Activated T-cell treated with anti-CD3 and anti-CD28 coated beads for 48 hours (primary cell): ENCODE measurements at places on chromosomes 4 and X.

- DNase-seq = no peak
Observed at GRCh38 chr4:17120761-17121160, 222.3 kb upstream of the LDB2 start.

GRCh38 chr4:66820681-66821080 is 724.6 kb downstream of the CENPC start:
- DNase-seq = no peak

GRCh38 chr4:165355900-165356300 is 22.9 kb upstream of the CPE start:
- no peak for DNase-seq

DNA sequence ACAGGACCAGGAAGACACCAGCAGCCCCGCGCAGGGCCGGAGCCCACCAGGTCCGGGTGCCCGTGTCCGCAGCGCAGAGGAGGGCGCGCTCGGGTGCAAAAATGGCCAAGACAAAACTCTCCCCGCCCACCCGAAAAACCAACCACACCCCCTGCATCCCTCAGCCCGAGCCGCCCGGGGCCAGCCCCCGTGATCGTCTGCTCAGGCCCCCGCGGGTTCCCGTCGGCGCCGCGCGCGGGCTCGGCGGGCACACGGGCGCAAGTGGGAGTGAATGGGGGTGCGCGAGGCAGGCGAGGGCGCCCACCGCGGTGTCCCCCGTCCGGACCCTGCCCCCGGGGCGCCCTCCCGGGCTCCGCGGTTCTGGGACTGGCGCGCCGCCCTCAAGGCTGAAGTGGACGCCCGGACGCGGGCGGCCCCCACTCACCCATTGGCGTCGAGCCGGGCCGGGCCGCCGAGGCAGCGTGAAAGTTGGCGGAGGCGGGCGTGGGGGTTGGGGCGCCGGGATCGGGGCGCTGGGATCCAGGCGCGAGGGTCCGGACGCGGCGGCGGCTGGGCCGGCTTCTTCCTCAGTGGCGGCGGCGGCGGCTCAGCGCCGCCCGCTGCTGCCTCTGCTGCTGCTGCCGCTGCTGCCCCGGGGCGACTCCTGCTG is 393 bp downstream of the SH3KBP1 start:
- DNase-seq = no peak

GRCh38 chr4:8157944-8158709 is 486 bp downstream of the ABLIM2 start:
- no peak for DNase-seq

- DNase-seq = no peak
Observed at GRCh38 chr4:3644849-3645627, 112.8 kb upstream of the LRPAP1 start.

- no peak for DNase-seq
Observed at GRCh38 chr4:130542953-130543352, 1447.0 kb downstream of the C4orf33 start.

DNA sequence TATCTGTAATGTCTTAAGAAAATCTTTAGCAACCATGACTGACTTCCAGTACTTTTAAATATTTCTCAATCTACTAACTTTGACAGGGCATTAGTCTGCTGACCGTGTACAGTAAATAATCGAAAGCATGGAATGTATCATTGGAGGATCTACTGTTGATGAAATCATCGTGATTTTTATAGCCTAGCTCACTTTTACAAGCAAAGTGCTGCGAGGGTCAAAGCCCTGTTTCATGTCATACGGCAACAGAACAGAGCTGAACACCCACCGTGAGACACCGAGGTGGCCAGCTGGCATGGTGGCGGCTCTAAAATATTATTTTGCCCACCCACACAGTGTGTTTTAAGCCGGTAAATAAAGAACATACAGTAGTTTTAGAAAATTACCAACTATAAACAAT is 679.3 kb downstream of the FAT4 start:
- DNase-seq = no peak

- peak; percentile 45 for DNase-seq
Observed at GRCh38 chr4:110197529-110198042, 829 bp downstream of the ELOVL6 start.

GRCh38 chrX:102138064-102138463 is 4.2 kb downstream of the TCEAL6 start:
- no peak for DNase-seq

DNA sequence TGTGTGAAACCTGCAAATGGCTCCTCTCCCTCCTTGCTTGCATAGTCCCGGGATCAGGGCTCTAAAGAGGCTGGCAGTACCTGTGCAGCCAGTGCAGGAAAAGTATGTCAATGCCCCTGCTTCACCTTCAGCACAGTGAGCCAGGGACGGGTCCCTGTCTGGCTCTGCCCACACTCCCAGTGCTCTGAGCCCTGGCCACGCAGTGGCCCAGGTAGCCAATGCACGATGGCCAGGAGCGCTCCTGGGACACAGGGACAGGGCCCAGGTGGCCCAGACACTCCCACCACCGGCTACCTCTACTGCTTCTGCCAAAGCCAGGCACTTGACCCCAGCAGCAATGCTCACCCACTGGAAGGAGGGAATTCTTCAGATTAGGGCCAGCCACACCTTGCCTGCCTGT is 68.0 kb upstream of the MAGEA10 start:
- no peak for DNase-seq

DNA sequence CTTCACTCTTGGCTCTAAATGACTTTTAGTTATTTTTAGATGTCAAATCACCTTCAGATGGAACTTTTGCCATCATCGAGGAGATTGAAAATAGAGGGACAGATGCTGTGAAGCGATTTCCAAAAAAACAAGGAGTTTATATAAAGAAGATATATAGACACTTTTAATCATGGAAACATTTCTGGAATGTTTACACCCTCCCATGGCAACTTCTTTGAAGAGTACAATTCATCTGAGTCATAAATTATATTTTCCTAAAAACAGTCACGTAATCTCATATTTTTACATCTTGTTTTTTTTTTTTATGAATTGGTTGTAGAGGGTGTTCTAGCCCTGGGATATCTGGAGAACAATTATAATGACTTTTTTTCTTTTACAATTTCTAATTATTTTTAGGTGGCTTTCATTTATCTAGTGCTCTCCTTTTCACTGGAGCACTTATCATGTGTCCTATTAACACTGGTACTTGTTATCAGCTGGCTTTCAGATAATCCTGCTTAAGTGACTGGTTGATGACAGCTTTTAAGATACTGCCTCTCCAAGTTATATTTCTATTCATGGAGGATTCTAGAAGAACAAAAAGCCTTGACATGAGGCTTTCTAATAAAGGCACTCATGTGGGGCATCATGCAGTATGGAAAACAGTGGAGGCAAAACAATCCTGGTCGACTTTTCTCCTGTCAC is 24.9 kb downstream of the PCDH7 start:
- no peak for DNase-seq

DNA sequence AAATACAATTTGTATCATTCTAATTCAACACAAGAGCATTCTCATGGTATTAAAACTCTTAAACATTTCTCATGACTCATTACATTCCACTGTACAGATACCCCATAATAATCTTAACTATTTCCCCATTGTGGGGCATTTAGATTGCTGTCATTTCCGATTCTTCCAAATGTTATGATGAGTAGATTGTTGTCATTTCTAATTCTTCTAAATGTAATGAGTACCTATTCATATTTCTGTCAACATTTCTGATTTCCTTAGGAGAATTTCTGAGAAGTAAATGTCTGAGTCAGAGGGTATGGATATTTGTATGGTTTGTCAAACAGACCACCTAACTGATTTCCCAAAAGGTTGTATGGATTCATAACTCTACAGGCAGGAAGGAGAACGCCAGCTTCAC is 8.3 kb downstream of the S100G start:
- no peak for DNase-seq

GRCh38 chrX:2572740-2573139 is 72.0 kb upstream of the DHRSX start:
- no peak for DNase-seq

DNA sequence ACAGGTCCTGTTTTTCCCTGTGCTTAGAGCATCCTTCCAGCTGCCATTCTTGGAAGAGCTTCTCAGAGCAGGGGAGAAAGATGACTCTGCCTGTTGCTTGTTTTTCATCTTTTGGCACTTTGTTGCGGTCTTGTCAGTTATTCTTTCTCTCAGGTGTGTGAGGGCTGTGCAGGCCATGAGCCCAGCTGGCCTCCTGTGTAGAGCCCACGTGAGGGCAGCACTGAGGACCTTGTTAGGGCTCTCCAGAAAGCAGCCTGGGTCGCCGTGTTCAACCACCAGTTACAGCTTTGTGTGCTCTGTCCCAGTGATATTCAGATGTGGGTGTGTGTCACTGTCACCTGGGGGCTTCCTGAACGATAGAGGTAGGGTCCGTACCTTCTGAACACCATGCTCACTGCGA is 52.8 kb downstream of the NOP14 start:
- no peak for DNase-seq

DNA sequence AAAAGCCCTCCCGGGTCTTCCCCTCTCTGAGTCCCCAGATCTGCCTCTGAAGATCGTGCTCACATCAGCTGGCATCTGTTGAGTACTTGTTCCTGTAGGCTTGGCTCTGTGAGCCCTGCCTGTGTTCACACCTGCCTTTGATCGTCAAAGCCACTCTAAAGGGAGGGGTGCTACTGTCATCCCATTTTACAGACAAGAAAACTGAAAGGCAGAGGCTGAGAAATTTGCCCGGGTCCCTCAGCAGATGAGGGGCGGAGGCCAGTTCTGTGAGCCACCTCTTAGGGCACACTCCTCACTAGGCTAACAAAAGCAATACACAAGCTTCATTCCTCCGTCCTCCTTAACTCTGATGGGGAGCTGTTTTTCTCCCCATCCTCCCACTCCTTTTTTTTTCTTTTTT is 655 bp downstream of the CYTL1 start:
- DNase-seq = no peak

- no peak for DNase-seq
Observed at GRCh38 chr4:80592950-80593349, 257.4 kb downstream of the CFAP299 start.

DNA sequence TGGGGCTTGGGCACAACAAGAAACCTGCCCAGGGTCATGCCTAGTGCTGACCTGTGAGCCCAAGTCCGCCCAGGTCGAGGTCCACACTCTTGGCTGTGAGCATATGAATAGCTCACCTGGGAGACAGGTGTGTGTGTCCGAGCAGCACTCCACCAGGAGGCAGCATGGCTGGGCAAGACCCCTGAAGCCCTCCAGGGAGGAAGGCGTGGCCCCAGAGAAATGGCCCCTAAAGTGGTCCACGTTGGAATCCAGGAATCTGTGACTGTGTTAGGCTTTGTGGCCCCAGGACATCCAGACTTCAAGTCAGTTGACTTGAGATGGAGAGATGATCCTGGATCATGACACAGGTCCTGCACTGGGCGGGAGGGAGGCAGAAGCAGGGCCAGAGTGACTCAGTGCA is 138.8 kb downstream of the CPZ start:
- no peak for DNase-seq

- no peak for DNase-seq
Observed at GRCh38 chrX:117990438-117990837, 126.2 kb downstream of the KLHL13 start.

DNA sequence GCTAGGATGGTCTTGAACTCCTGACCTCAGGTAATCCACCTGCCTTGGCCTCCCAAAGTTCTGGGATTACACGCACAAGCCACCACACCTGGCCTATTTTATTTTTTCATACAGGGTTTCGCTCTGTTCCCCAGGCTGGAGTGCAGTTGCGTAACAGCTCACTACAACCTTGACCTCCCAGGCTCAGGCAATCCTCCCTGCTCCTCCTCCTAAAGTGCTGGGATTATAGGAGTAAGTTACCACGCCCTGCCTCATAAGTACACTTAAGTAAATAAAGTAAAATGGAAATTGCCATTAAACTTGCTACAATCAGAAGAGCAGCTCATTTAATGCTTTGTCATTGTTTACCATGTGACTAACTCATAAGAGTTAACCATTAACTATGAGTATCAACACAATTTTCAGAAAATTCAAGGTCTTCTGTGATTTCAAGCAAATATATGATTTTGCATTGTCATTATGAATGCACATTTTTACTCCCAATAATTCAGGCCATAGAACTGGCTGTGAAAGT is 12.3 kb downstream of the UGDH start:
- DNase-seq = no peak

- DNase-seq = no peak
Observed at GRCh38 chrX:130079824-130080406, 30.4 kb downstream of the ELF4 start.

DNA sequence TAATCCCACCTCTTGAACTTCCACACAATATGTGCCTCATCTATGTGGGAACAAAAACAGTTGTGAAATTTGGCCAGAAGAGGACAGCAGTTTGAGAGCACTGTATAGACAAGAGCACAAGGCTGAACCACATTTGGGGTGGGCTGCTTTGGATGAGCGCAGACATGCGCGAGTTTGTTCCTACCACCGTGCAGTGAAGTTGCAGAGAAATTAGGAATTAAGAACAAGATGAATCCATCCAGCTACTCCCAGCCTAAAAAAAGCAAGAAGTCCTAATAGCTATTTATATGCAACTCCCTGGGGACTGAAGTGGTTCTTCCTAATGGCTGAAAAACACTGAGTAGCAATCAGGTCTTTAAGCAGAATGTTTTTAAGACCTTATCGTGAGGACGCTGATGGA is 1.0 kb downstream of the GAB3 start:
- no peak for DNase-seq
